ENCODE measurements at places on chromosomes 12 and 14. TPM values are rescaled to one million over a fixed set of nuclear protein-coding genes. Genes with fewer than 3 reads are reported as not detected.

The KITLG gene
- 62.5 TPM for total RNA-seq

The LRRIQ1 gene
- total RNA-seq = not detected

The KRT7 gene
- 27.9 TPM for total RNA-seq

The HOXC6 gene
- 5.6 TPM for total RNA-seq

The BRAP gene
- 19.7 TPM for total RNA-seq

The IGFBP6 gene
- total RNA-seq = 431 TPM

The CD163L1 gene
- under 0.01 TPM for total RNA-seq

The VDR gene
- 32.2 TPM for total RNA-seq

The KRT74 gene
- total RNA-seq = not detected

The GLS2 gene
- 0.36 TPM for total RNA-seq

The OR9K2 gene
- not detected for total RNA-seq

The KRT6C gene
- not detected for total RNA-seq

The TAS2R8 gene
- 0.36 TPM for total RNA-seq

The MLEC gene
- 89.8 TPM for total RNA-seq

The SERPINA10 gene
- total RNA-seq = not detected

The KIF5A gene
- total RNA-seq = 0.29 TPM

The ABCC9 gene
- 28.3 TPM for total RNA-seq

The TPH2 gene
- under 0.01 TPM for total RNA-seq

Measured in osteoblast (primary cell).